Tibial nerve (tissue), 4 donors: ENCODE measurements at places on chromosomes 5 and 9. TPM values are rescaled to one million over a fixed set of nuclear protein-coding genes. Genes with fewer than 3 reads are reported as not detected.

GRCh38 chr9:135440620-135441019, 39.0 kb upstream of the PPP1R26 start:
- DNase-seq: no peak

DNA sequence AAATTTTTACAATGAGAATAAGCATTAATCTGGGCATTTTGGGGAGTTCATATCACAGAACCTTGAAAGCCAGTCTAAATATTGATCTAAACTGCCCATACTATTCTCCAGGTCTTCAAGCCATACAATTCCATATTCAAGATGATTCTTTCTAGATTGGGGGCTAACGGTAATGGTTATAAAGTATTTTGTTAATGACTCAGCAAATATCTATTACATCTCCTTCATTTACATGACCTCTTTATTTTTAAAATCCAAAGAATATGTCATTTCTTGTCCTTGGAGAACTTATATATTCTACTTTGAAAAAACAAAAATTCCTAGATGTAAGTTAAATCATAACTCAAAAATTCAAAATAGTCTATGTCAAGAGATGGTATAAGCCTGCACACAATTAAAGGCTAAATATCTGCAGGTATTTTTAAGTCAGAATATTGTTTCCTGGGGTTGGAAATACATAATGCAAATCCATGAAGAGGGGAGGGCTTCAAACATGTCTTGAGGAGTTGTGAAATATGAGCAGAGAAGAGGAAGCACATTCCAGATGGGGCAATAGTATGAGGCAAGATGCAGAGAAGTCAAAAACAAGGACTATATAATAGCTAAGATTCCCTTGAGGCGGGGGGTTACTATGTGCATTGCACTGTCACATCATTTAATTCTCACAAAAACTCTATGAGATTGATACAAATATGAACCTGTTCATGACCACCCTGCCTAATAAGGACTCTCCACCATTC, 526.4 kb downstream of the NR2F1-AS1 start:
- no peak for DNase-seq

- DNase-seq: no peak
Measured at GRCh38 chr5:131491749-131492148, 143.3 kb downstream of the RAPGEF6 start.

Gene PAXX
- 72.1 TPM for total RNA-seq

- no peak for DNase-seq
Measured at GRCh38 chr5:19619571-19619970, 368.4 kb downstream of the CDH18 start.

DNA sequence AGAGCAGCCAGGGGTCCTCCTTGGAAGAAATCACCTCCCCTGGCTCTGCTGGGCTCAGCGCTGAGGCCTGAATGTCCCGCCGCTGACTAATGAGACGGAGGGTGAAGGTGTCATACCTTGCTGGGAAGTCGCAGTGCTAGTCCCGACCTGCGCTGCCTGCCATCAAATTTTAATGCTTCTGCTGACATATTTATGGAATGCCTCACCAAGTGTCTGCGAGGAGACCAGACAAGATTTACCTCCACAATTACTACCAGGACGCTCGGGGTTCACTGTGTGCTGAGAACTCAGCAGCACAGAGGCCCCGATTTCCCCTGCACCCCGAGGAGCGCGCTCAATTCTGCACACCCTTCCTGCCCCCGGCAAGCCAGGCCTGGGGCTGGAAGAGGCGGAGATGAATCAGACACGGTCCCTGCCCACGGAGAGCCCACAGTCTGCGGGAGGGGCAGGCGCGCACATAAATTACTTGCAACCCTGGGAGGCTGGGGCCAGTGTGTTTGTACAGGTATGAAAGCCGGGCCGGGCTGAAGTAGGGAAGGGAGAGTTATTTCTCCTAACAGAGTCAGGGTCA, 175.2 kb downstream of the PAX5 start:
- no peak for DNase-seq
